Cerebellar nuclear complex (tissue), 1 donor: ENCODE measurements at places on chromosomes 11 and 22.

GRCh38 chr11:120432056-120433018, 79.2 kb upstream of the GRIK4 start:
- DNase-seq, result no peak

DNA sequence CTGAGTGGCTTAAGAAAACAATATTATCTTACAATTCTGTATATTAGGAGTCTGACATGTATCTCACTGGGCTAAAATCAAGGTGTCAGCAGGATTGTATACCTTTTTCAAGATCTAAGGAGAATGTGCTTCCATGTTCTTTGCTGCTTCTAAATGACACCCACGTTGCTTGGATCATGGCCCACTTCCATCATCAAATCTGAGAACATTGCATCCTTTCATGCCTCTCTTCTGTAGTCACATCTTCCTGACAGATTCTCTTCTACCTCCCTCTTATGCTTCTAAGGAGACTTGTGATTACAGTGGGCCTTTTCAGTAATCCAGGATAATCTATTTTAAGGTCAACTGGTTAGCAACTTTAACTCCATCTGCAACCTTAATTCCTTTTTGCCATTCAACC, 499.4 kb downstream of the FAM181B start:
- DNase-seq, result no peak

DNA sequence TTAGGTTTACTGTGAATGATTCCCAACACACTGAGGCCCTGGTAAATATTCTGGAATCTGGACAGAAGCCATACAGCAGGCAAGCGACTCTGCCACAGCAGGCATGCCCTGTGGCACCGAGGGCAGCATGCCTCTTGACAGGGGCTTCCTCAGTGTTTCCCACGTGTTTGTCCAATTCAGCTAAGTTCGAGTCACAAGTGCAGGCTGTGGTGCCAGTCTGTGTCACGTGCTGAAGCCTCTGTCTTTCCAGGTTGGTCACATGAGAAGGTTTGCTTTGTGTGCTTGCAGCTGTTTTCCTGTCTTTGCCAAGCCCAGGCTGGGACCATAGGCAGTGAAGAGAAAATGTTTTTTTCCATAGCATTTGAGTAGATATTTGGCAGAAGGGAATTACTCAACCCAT, 2.4 kb upstream of the PPFIBP2 start:
- no peak for DNase-seq

DNA sequence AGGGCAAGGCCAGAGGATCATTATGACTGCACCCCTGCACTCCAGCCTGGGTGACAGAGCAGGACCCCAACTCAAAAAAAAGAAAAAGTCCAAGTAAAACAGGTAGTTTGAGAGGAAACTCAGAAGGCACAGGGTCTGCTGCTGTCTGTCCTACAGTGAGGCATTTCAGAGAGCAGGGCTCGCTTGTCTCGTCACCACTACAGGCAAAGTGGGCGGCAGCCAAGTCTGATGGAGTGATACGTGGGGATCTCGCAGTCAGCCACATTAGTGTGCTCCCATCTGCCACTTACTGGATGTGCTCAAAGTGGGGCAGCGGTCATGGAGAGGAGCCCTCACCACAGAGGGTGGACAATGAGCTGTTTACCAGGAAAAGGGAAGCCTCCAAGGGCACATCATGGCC, 42.1 kb downstream of the PI4KA start:
- DNase-seq, result no peak

DNA sequence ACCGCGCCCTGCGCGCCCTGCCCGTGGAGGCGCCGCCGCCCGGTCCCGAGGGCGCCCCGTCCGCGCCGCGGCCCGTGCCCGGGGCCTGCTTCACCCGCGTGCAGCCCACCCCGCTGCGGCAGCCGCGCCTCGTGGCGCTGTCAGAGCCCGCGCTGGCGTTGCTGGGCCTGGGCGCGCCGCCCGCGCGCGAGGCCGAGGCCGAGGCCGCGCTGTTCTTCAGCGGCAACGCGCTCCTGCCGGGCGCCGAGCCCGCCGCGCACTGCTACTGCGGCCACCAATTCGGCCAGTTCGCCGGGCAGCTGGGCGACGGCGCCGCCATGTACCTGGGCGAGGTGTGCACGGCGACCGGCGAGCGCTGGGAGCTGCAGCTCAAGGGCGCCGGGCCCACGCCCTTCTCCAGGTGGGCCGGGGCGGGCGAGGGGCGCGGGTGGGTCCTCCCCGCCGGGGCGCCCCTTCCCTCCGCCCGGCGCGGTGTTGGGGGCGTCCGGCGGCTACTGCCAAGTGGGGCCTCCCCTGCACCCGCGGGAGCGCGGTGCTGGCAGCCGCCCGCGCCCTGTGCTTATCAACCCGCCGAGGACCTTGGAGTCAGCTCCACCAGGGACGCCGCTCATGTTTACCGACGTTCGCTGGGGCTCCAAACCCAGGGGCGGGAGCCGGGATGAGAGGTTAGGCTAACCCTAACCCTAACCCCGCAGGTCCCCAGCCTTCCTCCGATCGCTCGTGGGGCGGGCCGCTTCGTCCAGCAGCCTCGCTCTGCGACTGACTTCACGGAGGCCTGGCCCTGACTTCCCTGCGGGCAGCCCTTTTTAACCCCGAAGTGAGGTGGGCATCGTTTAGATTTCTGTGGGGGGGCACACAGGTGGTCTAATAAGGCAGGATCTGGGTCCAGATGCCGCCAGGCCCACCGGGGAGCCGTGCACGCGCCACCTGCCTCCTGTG, 649 bp downstream of the SELENOO start:
- no peak for DNase-seq

GRCh38 chr11:17117262-17117661, 39.8 kb upstream of the RPS13 start:
- DNase-seq, result no peak

DNA sequence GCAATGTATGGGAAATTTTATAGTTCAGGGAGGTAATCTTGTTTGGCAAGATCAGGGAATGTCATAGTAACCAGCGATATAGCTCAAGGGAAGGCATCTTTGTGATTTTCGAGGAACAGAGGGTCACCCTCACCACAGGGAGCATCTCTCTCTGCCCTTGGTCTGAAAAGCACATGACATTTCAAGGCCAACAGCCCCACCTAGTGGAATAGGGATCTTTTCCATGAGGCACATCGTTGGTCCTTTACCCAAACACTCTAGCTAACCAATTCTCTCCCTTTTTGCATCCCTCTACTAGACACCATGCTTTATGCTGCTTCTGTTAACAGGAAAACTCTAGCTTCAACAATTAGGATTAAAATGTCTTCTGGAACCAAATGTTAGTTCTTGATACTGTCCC, 179.0 kb downstream of the GRM5 start:
- DNase-seq, result no peak

- no peak for DNase-seq
Observed at GRCh38 chr11:16812274-16812673, 73.8 kb downstream of the C11orf58 start.

GRCh38 chr11:14314127-14314526, 44.9 kb downstream of the RRAS2 start:
- no peak for DNase-seq

- no peak for DNase-seq
Observed at GRCh38 chr22:44964722-44965078, 45.1 kb downstream of the PHF21B start.

- no peak for DNase-seq
Observed at GRCh38 chr11:43735961-43736360, 55.4 kb downstream of the HSD17B12 start.

- no peak for DNase-seq
Observed at GRCh38 chr11:27281740-27282590, 81.0 kb downstream of the CCDC34 start.

DNA sequence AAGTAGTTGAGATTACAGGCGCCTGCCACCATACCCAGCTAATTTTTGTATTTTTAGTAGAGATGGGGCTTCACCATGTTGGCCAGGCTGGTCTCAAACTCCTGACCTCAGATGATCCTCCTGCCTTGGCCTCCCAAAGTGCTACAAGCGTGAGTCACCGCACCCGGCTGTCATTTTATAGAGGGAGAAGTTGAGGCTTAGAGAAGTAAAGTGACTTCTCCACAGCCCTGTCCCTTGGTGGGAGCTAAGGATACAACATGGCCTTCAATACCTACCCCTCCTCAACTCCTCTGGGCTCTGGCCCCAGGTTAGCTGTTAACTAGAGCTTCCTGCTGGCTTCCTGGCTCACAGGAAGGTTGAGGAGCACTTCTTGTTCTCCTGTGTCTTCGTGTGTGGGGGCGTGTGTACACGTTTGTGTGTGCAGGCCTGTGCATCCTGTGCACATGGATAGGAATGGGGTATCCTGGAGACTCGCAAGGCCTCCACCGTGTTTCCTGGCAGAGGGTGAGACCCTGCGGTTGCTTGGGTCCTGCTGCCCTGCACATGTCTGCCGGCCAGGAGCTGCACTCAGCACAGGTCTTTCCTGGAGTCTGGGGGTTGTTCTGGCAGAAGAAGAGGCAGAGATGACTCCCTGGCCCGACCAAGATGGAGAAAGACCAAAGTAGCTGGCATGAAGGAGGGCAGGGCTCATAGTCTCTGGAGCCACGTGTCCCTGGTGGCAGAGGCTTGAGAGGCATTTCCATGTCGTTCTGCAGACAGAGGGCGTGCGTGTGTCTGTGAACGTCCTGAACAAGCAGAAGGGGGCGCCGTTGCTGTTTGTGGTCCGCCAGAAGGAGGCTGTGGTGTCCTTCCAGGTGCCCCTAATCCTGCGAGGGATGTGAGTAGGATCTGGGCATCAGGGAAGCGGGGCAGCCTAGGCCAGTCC, 2.4 kb downstream of the SIDT2 start:
- no peak for DNase-seq

- DNase-seq, result no peak
Observed at GRCh38 chr11:71420455-71421241, 27.5 kb downstream of the DHCR7 start.

GRCh38 chr22:38236786-38237185, 35.0 kb downstream of the MAFF start:
- no peak for DNase-seq

- no peak for DNase-seq
Observed at GRCh38 chr11:97325693-97326092, 935.9 kb downstream of the JRKL start.

GRCh38 chr11:112025707-112026106, 499 bp downstream of the DLAT start:
- DNase-seq, result no peak

DNA sequence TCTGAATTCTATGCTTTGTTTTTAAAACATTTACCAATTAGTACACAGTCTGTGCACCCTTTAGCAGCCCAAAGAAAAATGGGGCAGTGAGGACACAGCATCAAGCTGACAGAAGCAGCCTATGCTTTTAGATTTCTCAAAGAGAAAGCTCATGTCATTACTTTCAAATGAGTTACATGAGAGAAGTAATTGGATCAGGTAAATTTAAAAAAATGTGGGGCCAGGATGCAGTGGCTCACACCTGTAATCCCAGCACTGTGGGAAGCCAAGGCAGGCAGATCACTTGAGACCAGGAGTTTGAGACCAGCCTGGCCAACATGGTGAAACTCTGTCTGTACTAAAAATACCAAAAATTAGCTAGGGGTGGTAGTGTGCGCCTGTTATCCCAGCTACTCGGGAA, 57.7 kb downstream of the APOL5 start:
- no peak for DNase-seq

DNA sequence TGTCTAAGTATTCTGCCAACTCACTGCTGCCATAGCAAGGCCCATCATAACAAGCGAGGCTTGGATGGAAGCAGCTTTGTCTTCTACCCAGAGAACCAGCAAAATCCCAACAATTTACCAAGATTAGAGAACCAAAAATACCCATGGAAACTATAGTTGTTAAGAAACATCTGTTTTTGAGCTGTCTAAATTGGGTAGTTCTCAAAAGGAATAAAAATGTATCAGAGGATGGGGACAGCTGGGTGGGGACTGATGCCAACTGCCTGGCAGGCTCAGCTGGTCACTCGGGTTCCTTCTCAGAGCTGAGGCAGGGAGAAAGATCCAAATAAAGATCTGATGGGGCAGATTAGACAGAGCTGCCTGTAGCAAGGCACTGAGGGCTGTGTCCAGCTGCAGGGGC, 85.9 kb upstream of the GRK3 start:
- DNase-seq, result no peak

DNA sequence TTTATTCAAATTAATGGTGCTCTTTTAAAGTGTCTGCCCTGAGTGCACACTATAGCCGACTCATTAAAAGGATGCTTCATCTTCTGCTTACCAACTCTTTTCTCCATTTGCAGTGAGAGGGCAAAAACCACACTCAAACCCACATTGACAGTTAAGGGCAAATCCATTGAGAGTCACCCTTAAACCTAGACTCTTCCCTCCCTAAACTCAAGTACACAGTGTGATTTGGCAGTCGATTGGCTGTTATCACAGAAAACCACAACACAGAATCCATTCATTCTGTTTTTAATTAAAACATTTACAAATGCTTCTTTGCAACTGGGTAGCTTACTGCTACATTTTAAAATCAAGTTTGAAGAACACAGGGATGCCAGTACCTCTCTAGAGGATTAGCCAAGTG, 120.0 kb downstream of the CADM1 start:
- no peak for DNase-seq

DNA sequence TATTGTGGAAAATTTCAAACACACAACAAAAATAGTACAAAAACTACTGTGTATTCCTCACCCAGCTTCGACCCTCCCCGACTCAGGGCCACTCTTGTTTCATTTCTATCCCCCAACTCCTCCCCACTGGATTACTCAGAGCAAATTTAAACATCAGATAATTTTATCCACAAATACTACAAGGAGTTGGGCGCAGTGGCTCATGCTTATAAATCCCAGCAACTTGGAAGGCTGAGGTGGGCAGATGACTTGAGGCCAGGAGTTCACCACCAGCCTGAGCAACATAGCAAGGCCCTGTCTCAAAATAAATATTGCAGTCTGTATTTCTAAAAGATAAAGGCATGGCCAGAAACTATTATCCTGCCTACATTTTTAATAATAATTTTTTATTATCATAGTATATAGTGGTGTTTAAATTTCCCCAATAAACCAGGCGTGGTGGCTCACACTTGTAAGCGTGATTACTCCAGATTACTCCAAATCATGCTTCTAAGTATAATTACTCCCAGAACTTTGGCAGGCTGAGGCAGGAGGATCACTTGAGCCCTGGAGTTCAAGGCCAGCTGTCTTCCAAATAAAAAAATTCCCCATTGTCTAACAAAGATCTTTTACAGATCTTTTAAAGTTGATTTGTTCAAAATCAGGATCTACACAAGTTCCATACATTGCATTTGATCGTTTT, 39.8 kb downstream of the LRRC32 start:
- DNase-seq, result no peak

DNA sequence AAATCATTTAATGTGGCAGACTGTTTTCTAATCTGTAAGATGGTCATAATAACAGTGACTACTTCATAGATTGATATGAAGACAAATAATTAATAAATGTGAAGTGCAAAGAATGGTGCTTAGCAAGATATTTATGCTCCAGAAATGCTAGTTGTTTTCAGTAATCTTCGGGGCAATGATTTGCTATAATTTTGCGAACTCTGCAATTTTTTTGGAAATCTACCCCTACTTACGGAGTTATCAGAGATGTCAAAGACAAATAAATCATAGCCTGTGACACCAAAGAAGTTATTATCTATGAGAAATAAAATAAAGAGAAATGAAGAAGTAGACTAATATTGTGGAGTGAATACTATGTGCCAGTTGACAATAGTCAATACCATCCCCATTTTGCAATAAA, 634.1 kb upstream of the LRRC4C start:
- DNase-seq, result no peak
